ENCODE measurements at places on chromosomes 2 and 18.

DNA sequence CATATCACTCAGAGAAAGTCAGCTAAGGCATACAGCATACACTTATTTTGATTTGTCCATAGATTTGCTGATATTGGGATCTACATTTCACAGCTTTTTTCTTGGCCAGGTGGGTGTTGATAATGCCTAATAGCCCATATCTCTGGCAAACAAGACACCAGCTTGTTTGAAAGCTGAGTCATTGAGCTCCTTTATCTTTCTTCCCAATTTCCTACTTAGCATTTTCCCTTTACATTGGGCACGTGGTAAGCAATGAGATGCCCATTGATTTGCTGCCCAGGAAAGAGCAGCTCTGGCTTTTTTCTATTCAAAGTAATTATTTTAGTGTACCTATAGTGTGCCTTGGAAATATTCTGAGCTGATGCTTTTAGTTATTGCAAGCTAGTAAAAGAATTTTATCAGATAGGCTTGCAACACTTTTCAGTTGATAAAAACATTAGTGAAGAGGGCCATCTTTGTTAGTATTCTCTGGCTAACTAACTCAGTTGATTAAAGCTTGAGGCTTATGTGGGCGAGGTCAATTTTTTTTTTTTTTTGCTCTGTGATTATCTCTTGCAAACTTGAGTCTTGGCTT, 79.6 kb downstream of the OSBPL6 start:
- DNase-seq: no peak

DNA sequence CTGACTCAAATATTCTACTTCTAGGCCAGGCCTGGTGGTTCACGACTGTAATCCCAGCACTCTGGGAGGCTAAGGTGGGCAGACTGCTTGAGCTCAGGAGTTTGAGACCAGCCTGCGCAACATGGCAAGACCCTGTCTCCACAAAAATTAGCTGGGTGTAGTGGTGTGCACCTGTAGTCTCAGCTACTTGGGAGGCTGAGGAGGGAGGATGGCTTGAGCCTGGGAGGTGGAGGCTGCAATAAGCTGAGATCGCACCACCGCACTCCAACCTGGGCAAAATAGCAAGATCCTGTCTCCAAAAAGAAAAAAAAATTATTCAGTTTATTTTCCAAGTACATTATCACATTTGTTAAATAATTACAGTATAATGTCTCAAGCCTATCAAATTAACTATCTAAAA, 7.3 kb downstream of the PPP3R1 start:
- DNase-seq: no peak

- DNase-seq: no peak
These were observed 164.3 kb upstream of the PGAP1 start for GRCh38 chr2:197090742-197091367.

DNA sequence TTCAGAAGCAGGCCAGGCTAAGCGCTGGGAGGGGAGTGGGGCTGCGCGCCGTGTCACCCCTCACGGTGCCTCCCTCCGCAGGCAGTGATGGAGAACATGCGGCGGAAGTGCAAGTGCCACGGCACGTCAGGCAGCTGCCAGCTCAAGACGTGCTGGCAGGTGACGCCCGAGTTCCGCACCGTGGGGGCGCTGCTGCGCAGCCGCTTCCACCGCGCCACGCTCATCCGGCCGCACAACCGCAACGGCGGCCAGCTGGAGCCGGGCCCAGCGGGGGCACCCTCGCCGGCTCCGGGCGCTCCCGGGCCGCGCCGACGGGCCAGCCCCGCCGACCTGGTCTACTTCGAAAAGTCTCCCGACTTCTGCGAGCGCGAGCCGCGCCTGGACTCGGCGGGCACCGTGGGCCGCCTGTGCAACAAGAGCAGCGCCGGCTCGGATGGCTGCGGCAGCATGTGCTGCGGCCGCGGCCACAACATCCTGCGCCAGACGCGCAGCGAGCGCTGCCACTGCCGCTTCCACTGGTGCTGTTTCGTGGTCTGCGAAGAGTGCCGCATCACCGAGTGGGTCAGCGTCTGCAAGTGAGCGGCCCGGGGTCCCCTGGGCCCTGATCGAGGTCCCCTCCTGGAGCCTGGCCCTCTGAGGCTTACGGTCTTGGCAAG, 12.2 kb downstream of the WNT10A start:
- peak; percentile 51 for DNase-seq

- DNase-seq: no peak
These were observed 406.1 kb upstream of the NRP2 start for GRCh38 chr2:205276116-205276777.

DNA sequence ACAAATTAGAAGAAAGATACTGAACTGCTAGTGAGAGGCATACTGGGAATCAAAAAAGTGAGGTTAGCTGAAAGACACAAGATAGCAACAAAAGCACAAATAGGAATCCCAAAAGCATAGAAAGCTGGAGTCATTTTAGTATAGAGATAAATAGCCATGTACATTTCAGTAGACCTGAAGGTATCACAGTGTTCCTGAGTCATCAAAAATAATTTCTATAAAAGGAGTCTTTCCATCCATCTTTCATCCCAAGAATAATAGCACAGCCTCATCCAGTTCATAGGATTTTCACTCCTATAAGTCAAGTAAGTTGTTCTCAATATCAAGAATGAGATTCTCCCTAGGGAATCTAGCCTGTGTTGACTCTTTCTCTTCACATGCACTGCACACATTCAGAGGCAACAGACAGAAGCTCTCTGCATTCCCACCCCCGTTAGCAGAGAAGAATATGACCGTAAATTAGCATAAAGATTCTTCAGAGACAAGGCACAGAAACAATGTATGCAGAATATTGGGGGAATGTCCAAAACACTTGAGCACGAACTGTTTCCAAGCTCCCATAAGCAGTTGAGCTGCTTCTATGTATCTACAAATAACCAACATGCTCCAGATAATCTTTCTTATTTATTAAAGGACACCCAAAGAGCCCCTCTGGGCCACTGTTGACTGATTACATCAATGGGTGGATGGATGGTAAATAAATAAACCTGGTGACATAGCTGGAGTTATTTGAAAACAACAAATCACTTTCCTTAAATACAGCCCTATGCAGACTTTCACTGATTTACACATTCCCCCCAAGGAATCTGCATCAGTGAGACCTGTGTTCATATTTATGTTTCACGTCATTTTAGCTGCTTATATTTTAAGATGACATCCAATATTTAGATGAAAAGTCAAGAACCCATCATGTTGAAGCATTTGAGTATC, 174.5 kb upstream of the PKDCC start:
- DNase-seq: no peak

DNA sequence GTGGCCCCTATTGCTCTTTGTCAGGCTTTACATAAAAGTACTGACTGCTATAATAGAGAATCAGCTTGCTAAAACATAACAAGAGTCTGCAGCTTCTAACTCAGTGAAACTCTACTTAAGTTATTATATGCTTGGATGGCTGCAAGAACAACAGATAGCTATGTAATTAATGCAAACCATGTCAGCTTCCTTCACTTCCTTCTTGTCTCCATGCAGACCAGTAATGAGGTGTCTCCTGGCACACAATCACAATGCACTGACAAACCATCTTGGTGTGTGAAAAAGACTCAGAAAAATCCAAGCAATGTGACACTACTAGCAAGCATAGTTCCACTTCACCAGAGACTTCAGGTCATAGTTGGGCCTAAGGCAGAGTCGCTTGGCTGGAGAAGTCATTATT, 2068.9 kb upstream of the PIK3C3 start:
- DNase-seq: no peak

GRCh38 chr2:112893752-112894151, 17.2 kb upstream of the IL37 start:
- no peak for DNase-seq

GRCh38 chr2:191981706-191982105, 134.8 kb upstream of the CAVIN2 start:
- DNase-seq: no peak

DNA sequence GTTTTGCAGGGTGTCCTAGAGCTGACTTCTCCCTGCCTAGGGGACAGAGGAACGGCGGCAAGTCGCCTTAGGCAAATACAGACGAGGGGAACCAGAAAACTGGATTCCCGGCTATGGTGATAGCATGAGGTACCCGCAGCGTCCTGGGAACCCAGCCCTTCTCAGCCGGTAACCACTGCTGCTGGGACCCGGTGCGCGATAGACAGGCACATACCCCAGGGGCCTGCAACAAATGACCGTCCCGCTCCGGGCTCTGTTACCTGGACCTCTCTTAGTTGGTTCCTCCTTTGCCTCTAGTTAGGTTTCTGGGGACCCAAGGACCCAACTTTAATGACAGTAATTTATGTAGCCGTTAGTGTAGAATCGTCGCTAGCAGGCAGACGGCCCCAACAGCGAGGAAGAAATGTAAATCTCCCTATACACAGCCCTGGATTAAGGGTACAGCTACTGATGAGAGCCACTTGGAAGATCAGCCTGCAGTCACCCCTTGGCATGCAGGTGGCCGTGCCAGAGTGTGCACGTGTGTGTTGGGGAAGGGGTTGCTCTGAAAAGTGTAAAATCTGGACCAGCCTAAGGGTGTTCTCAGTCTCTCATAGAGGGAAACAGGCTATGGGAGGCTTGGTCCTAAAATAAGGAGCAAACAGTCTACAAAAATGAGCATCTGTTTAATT, 819 bp upstream of the SERPINE2 start:
- DNase-seq: no peak
